ENCODE measurements at places on chromosomes 7 and 10.

GRCh38 chr10:34432589-34432988 is 382.5 kb downstream of the PARD3 start:
- DNase-seq = no peak

DNA sequence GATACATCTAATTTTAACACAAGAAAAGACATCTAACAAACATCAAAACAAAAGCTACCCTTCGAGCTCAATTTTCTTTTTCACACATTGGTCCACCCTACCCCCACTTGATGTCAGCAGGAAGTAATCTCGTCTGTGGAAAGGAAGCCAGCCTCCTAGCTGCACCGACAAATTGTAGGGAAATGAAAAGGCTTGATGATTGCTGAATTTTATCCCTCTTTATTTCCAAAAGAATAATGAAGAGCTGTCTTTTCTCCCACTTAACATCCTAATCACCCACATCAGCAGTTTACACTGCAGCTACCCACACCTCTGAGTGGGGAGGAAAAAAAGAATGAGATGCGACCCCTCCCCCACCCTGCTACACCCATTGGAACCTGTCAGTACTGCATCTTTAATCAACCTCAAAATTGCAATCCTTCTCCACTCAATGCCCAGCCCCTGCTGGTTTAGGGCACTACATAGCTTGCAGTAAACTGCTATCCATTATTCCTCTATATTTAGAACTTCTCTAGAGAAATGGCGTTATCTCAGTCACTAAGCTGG is 10.6 kb upstream of the CPVL start:
- DNase-seq = no peak

- no peak for DNase-seq
Observed at GRCh38 chr7:131151034-131151433, 176.6 kb upstream of the MKLN1 start.

GRCh38 chr7:131546583-131547141 is 9.8 kb downstream of the PODXL start:
- peak; percentile 46 for DNase-seq

- no peak for DNase-seq
Observed at GRCh38 chr7:93980744-93981479, 23.2 kb downstream of the BET1 start.

GRCh38 chr7:66211429-66211828 is 6.3 kb downstream of the TPST1 start:
- DNase-seq = no peak

DNA sequence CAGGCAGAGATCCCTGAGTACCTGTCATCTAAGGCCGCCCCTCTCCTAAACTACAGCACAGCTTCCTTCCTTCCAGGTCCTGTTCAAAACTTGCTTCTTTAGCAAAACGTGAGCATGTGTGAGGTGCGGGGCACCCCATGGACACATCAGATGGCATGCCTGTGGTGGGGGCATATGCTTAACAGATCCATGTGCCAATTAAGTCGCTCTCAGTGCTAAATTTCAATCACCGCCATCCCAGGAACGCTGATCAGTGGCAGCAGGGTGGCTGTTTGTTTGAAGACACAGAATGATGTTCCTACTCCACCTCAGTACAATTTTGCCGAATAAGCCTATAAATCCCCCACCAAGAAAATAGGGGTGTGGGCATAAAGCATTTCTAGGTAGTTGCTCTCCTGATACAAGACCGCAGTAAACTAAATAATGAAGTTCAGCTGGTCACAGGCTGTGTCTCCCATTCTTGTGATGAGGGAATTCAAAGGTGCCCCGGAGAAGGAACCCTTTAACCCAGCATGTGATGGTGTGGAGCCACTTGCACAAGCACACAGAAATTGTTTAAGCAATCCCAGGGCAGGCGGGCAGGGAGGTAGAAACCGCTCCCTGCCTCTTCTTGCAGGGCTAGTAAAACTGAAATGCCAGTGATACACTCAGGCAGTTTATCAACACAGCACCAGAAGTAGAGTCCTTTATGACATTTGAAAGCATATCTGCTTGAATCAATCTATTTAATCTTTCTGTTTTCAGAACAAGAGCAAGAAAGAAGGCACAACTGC is 205.7 kb downstream of the SORCS1 start:
- no peak for DNase-seq

DNA sequence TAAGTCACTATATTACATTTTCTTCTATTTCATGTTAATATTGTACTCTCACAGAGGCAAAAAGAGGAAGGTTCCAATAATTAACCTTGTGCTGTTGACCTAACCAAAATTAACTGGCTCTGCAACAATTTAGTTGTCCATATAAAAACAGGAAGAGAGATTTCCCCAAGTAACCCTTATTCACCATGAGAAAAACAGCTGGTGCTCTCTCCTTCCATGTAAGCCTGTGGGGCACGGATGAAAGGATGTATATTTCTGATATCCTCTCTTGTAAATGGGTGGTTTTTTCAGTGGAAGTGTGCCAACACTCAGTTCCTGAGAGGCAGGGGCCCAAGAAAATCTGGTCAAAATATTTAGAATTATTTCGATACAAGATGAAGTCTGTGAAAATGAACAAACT is 358.1 kb downstream of the CRPPA start:
- no peak for DNase-seq

- DNase-seq = no peak
Observed at GRCh38 chr10:131174211-131174565, 137.3 kb downstream of the TCERG1L start.

GRCh38 chr10:22742678-22743077 is 28.3 kb upstream of the PIP4K2A start:
- DNase-seq = no peak

- DNase-seq = no peak
Observed at GRCh38 chr7:116683786-116684185, 11.8 kb downstream of the MET start.

- DNase-seq = no peak
Observed at GRCh38 chr7:2384354-2385243, 18.8 kb upstream of the CHST12 start.

DNA sequence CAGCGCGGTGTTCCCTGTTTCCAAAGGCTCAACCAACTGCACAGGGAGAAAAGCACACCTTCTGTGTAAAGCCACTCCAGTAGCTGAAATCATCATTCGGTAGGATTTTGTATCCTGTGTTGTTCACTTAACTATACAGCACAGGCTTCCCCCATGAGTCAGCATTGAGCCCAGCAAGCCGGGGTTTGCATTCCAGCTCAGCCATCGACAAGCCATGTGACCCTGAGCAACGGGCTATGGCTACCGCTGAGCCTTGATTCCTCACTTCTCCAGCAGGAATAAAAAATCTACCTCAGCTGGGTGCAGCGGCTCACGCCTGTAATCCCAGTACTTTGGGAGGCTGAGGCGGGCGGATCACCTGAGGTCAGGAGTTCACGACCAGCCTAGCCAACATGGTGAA is 44.1 kb upstream of the ATP6V0A4 start:
- no peak for DNase-seq

DNA sequence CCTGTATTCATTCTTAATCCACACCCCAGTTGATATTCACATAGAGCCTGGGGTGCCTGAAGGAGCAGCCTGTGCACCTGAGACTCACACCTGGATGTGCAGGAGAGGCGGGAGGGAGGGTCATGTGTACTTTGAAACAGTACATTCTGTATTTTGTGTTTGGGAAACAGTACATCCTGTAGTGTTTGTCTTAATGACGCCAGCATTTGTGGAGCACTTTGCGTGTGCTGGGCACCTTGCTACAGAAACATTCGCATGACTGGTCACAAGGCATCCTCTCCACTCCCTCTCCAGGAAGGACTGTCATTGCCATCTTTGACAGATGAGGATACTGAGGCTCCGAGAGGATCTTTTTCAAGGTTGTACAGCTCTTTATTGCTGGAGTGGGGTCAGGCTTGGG is 132.1 kb downstream of the TACC2 start:
- no peak for DNase-seq

- DNase-seq = peak; percentile 70
Observed at GRCh38 chr7:32957326-32958045, at the start of gene FKBP9. Gene FKBP9 (plus strand): TSS chr7:32957440. CDS start chr7:32957574, 134 bp downstream.

- DNase-seq = no peak
Observed at GRCh38 chr7:66421830-66422475, 206.7 kb upstream of the KCTD7 start.

DNA sequence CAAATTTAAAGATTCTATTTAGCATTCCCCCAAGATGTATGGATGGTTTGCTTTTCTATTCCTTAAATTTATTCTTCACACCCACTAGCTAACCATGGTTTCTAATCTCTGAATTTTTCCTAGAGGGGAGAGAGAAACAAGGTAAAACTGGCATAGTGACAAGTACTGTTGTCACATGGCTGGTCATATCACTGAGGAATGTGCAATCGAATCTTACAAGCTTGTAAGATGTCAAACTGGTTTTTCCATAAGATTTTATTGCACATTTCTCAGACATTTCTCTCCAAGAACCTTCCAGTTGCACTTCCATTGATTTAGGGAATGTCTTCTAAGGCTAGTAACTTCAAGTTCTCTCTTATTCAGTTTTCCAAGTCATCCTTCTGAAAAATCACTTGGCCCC is 89.8 kb downstream of the MBL2 start:
- no peak for DNase-seq

GRCh38 chr10:29214551-29214950 is 74.3 kb upstream of the LYZL1 start:
- DNase-seq = no peak

- DNase-seq = no peak
Observed at GRCh38 chr10:132250481-132251475, 57.0 kb downstream of the STK32C start.

- no peak for DNase-seq
Observed at GRCh38 chr10:69614130-69614529, 15.9 kb upstream of the FAM241B start.

DNA sequence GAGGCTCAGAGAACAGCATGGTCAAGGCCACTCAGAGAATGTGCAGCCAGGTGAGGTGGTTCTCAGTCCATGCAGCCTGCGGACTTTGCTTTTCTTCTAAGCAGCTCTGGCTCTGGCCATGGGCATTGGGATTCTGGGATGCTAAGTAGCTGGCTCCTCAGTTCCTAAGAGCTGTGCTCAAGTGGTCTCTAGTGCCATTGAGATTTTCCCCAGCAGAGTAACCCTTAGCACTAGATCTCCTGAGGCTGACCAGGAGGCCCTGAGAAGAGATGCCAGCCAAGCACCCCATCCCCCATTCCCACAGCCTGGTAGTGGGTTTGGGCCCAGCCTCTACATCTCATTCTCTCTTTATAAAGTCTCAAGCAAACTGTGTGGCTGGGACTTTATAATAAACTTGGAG is 77.1 kb downstream of the KCNMA1 start:
- DNase-seq = no peak

GRCh38 chr10:64518456-64518855 is 997.3 kb downstream of the REEP3 start:
- no peak for DNase-seq

GRCh38 chr10:49429458-49429857 is 33.6 kb upstream of the DRGX start:
- DNase-seq = no peak

- DNase-seq = no peak
Observed at GRCh38 chr10:17161775-17162174, 32.2 kb upstream of the CUBN start.

GRCh38 chr10:100182281-100182680 is 3.5 kb downstream of the ERLIN1 start:
- DNase-seq = no peak

Data from neuronal stem cell (in vitro differentiated cells).